ENCODE measurements at places on chromosomes 3 and 15. TPM values are rescaled to one million over a fixed set of nuclear protein-coding genes. Genes with fewer than 3 reads are reported as not detected.
A peak's percentile ranks its signal among the peaks of the same experiment; 100 is the strongest.

Gene FGD5
- not detected for total RNA-seq

Gene ITIH4
- total RNA-seq: 7.2 TPM

Gene ZNF774
- 1.6 TPM for total RNA-seq

Gene PGBD4
- 2.0 TPM for total RNA-seq

Gene CFAP92
- not detected for total RNA-seq

DNA sequence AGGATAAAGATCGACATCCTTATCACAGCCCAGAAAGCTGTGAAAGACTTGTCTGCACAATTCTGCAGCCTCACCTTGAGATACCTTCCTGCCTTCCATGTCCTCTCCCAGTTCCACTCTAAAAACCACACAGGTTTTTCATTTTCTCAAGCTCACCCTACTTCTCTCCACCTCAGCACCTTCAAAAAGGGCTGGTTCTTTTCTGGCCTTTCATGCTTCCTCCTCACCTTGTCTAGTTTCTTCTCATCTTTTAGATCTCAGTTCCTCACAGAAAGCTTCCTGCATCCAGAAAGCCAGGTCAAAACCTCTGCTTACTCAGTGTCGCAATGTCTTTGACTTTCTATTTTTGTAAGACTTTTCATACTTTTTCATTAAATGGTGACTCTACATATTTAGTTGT lies 140.2 kb upstream of the STT3B start:
- no peak overlapping the region for H3K27ac ChIP-seq
- peaks cover 10% of the 10 kb centered on the region for H3K27me3 ChIP-seq
- DNase-seq: no peak
- H3K36me3 ChIP-seq: no peaks in the 10 kb centered on the region
- no peaks in the 10 kb centered on the region for H3K4me1 ChIP-seq
- no peak overlapping the region for H3K4me3 ChIP-seq

GRCh38 chr15:29926083-29926388 lies 103.8 kb upstream of the TJP1 start:
- no peak overlapping the region for H3K27ac ChIP-seq
- H3K4me1 ChIP-seq: peaks cover 30% of the 10 kb centered on the region
- H3K4me3 ChIP-seq: no peak overlapping the region
- H3K36me3 ChIP-seq: no peaks in the 10 kb centered on the region
- H3K27me3 ChIP-seq: no peaks in the 10 kb centered on the region

GRCh38 chr15:60070838-60071493 lies 66.9 kb downstream of the FOXB1 start:
- H3K4me1 ChIP-seq: peaks cover 9% of the 10 kb centered on the region

- no peak overlapping the region for H3K27ac ChIP-seq
- no peaks in the 10 kb centered on the region for H3K36me3 ChIP-seq
- DNase-seq: no peak
- peaks cover 43% of the 10 kb centered on the region for H3K27me3 ChIP-seq
- H3K4me1 ChIP-seq: peaks cover 4% of the 10 kb centered on the region
Observed at GRCh38 chr3:66196633-66197032, 24.2 kb upstream of the SLC25A26 start.

DNA sequence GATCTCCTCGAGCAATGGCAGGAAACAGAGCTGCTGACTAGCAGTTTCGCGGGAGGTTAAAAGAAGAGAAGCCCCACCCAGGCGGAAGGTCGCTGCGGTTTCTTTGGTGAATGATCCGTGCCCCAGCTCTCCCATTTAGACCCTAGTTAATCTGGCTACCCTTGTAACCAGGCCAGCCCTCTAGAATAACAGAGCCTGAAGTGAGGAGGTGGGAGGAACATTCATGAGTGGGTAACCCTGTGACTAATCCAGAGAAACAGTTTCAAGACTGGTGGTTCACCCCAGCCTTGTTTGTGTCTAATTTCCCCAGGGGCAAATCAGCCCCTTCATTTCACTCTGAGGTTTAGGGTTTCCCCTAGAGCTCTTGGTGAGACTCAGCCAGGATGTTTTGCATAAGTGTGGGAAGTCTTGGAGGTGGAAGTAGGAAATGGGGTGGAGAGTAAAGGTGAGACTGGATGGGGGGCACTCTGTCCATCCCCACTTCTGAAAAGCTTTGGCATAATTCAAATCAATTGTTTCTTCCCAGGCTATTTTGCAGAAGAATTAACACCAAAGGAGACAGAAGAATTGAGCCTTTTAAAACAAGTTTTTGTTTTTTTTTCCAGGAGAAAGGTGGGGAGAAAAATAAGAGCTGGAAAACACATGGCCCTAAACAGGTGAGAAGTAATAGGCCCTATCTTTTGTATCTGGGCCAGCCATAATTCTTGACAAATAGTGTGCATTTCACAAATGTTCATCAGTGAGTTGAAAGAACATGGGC lies 303.1 kb downstream of the RPLP1 start:
- H3K27me3 ChIP-seq: peaks cover 22% of the 10 kb centered on the region
- H3K4me3 ChIP-seq: no peak overlapping the region
- no peak for DNase-seq

DNA sequence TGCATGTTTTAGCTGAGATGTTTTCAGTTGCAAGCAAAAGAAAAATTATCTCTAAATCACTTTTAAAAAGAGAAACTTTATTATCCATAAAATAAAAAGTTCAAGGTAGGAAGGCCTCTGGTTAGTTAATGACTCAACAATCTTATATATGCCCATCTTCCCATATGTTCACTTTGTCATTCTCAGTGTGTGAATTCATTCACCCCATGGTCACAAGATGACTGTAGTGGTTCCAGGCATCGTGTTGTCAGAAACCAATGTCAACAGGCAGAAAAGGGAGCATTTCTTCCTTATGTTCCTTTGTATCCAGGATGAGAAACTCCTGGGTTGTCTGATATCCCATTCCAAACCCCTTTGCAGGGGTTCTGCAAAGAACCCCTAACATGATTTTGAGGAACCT lies 119.9 kb upstream of the RAP2B start:
- no peaks in the 10 kb centered on the region for H3K27me3 ChIP-seq
- peaks cover 14% of the 10 kb centered on the region for H3K4me1 ChIP-seq
- no peak for DNase-seq
- no peak overlapping the region for H3K27ac ChIP-seq

- peak overlapping the region; percentile 20 for H3K27ac ChIP-seq
- no peak for DNase-seq
- no peak overlapping the region for H3K4me3 ChIP-seq
- no peaks in the 10 kb centered on the region for H3K36me3 ChIP-seq
Observed at GRCh38 chr15:53872410-53872809, 105.8 kb upstream of the UNC13C start.

DNA sequence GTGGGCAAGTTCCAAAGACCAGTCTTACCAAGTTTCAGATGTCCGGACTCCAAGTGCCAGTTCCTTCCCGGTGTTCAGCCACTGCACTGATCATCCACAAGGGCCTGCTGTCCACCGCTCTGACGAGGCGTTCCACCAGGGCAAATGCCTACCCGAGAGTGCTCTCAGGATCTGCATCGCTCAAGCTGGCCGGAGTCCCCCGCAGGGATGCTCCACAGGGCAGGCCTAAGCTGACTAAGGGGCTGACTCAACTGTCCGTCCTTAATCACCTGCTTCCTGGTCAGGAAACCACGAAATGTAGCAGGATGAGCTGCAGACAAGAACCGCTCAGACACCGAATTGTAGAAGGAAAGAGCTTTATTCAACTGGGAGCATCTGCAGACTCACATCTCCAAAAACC lies 341.6 kb downstream of the KCNH8 start:
- no peak overlapping the region for H3K4me3 ChIP-seq
- H3K4me1 ChIP-seq: no peaks in the 10 kb centered on the region
- H3K27ac ChIP-seq: no peak overlapping the region
- H3K27me3 ChIP-seq: no peaks in the 10 kb centered on the region

GRCh38 chr15:62253294-62253693 lies 88.2 kb upstream of the C2CD4B start:
- H3K4me3 ChIP-seq: no peak overlapping the region
- H3K4me1 ChIP-seq: no peaks in the 10 kb centered on the region
- DNase-seq: peak; percentile 78
- no peak overlapping the region for H3K27ac ChIP-seq
- H3K27me3 ChIP-seq: peaks cover 41% of the 10 kb centered on the region

DNA sequence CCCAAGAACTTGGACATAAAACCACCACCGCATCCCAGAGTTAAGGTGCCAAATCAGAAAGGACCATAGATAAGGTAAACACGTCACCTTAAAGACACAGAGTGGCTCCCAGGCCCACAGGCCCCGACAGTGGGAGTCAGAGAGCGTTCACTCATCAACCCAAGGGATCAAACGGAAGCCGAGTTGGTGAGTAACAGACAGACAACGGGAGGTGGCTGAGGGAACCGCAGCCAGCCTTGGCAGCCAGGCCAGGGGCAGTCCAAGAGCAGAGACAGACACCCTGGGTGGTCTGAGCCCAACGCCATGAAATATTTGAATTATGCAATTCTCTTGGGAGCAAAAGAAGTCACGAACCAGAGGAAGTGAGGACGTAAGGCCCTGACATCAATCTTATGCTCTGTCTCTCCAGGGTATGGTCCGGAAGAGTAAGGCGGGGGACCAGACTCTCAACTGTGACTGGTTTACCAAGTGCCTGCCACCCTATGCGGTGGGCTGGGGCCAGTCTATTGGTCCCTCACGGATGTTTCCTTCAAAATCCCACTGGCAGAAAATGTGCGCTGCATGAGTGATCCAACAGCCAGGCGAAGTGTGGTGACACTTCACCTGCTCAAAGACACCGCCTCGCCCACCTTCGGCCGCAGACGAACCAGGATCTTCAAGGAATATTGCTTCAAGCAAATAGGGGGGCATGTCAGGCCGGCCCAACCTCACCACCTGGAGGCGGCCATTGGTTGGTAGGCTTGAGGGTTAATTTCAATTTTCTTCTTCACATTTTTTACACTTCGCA lies 34.3 kb downstream of the TMEM44 start:
- no peaks in the 10 kb centered on the region for H3K27me3 ChIP-seq
- peaks cover 18% of the 10 kb centered on the region for H3K36me3 ChIP-seq
- H3K4me1 ChIP-seq: peaks cover 17% of the 10 kb centered on the region
- no peak for DNase-seq
- no peak overlapping the region for H3K4me3 ChIP-seq
- H3K27ac ChIP-seq: peak overlapping the region; percentile 50

Data from osteocyte (in vitro differentiated cells).